Activated CD8-positive, alpha-beta memory T cell treated with anti-CD3 and anti-CD28 coated beads, Interleukin-2, amount 10 ng/mL, durations not matched to agents 7 days and 5 days (primary cell): ENCODE measurements at places on chromosomes 2 and 18.
A peak's percentile ranks its signal among the peaks of the same experiment; 100 is the strongest.

GRCh38 chr2:222672068-222672401 is 577 bp downstream of the MOGAT1 start:
- no peak for DNase-seq

DNA sequence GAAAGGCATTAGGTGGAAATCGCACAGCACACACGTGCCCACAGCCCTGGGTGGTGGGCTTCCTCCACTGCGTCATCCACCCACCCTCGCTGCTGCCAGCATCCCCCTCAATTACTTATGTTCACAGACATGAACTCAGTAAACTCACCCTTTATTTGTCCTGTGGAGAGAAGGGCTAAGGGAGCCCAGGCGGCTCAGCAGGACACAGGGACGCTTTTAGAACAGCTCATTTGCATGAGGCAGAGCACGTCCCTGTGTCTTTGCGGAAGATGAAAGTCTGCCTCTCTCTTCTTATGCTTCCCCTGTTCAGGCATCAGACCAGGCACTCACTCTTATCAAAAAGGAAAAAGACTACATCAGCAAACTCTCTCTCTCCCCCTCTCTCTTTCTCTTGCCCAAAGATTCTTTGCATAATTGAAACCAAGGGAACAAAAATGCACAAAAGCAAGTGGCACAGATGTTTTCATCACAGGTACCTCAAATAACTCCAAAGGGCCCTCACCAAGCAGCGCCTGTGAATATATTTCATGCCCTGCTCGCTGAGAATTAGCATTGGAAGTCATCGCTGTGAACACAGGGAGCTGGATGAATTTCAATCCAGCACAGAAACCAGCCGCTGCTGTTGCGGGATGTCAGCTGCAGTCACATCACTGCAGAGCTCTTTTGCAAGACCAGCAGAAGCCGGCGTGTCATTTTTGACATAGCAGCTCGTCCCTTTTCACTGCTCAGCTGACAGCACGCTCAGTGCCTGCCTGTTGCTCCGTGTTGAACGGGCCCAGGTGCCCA is 376.3 kb upstream of the MYT1L start:
- no peak for DNase-seq

DNA sequence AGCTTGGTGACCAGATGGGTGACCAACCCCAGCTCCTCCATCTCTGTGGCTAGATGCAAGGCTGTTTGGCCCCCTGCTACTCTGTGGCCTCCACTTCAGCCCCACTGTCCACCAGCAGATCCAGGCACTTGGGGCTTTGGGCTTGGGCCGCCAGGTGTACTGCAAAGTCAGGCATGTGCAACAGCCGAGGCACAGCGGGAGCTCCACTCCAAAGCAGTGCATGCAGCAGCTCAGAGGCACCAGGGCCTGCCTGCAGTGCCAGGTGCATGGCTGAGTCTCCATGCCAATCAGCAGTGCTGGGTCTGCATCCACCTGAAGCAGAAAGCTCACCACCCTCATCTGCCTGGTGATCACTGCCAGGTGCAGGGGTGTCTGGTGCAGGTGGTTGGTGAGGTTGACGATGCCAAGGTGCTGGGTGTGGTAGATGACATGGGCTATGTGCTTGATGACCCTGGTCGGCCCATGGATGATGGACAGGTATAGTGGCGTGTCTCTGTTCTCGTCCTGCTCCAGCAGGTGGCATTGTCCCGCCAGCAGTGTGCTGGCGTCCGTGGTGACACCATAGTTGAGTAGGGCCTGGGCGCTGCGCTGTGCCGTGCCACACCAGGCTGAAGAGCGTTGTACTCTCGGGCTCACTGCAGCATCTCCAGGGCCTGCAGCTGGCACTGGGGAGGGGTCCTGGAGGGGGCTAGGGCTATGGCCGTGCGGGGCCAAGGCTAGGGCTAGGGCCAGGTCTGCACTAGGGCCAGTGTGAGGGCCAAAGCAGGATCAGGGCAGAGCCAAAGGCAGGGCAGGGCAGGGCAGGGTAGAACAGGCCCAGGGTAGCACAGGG is 1.0 kb upstream of the ANKRD62 start:
- DNase-seq = peak; percentile 41

DNA sequence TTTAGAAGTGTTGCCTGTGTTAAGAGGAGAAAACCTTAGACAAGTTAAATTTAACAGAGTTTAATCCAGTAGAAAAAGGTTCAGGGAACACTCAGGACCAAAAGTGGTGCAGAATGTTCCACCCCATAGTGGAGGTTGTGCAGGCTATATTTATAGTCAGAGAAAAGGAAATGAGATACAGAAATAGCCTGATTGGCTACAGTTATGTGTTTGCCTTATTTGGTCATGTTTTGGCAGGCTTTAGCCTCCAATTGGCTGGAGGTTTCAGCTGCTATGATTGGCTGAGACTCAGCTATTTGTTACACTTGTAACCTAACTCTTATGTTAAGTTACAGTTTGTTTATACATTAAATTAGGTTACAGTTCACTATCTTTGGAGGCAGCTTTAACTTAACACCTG is 4.2 kb downstream of the STAMBP start:
- no peak for DNase-seq

GRCh38 chr2:74632209-74632938 is 15.8 kb downstream of the M1AP start:
- DNase-seq = no peak

DNA sequence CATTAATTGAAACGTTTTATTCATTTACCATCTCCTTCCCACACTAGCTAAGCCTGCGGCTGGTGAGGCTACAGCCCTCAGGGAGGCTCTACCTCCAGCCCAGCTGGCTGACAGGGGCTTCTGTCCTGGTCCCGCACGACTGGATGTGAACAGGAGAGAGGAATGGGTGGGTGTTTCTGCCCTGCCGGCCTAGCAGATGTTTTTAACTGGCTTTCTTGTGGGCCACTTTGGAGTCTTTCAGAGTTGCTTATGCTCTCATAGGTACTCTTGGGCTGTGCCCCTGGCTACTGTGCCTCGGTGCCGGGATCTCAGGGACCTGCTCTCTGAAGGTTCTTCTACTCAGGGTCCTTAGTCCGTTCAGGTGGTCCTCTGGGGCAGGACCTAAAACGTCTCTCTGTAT is 184.3 kb upstream of the TWIST2 start:
- DNase-seq = no peak

DNA sequence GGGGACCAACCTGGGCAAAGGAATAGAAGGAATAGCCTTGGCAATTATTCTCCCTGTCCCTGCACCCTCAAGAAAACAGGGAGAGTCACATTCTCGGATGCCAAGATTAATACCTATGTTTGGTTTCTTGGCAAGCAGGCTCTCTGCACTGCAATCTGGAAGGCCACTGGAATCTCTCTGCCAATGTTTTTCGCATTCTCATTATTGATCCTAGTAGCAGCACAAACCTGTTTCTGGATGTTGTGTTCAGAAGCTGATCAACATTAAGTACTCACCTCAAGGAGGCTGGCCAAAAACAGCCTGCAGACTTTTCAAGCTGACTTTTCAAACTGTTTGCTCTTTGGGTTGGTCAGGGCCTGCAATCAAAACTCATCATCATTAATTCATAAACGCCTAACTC is 62.2 kb downstream of the CLHC1 start:
- DNase-seq = no peak

DNA sequence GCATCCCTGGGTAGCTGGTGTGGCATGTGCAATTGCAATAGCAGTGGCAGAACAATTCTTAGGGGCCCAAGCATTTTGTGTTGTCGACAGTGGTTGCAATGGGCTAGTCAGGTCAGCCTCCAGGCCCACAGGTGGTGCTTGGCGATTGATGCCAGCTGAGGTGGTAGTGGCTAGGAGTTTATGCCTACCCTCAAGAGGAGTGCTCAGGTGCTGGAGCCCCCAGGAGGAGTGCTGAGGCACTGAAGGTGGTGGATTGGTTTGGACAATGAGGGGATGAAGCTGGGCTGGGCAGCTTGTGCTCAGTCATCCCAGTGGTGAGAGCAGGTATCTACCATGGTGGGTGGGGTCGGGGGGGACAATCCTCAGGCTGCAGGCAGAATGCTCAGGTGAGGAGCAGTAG is 877.9 kb upstream of the TMEFF2 start:
- no peak for DNase-seq

GRCh38 chr2:205816268-205816667 is 134.0 kb downstream of the NRP2 start:
- DNase-seq = no peak

DNA sequence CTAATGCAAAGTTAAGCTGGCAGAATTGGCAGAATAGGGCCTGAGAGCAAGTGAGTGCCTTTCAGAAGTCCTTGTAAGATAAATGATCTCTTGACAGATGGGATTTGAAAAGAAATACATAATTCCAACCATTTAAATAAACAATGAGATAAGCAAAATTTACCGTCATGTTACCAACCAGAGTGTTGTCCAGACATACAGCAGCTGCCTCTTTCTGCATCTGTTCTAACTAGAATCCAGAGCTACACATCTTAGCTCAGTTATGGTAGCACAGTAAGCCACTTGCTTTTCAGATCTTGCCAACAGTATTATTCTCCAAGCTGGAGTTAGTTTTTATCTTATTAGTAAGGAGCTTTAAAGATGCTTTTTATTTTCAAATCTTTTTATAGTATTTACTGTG is 179.6 kb downstream of the BARD1 start:
- no peak for DNase-seq

GRCh38 chr18:56726906-56727305 is 75.7 kb downstream of the WDR7 start:
- no peak for DNase-seq

GRCh38 chr2:31428001-31428418 is 13.5 kb upstream of the XDH start:
- no peak for DNase-seq

DNA sequence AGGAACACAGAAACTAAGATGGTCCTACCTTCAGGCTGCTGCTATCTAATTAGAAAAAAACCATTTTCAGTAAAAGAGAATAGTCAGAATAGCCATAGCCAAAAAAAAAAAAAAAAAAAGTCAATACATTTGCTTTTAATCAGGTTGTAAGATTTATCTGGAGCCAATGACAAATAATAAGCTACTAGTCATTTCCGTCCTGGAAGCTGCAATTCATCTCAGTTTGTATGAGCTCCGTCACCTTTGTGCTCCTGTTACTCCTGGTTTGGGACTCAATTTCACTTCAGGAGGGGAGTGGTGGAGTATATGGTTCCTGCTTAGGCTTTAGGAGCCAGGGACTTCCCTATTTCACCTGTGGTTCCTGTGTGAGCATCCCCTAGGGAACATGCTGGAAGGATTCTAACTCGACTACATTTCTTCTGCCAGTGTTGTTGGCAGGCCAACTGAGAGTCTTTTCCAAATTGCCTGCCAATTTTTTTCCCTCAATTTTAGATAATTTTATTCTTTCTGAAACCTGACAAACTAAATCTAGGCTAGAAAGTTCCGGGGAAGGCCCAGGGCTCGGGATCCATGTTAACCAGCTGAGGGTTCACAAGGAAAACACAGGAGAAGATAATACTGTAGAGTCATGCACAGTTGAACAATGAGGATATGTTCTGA is 481.8 kb downstream of the DLGAP1 start:
- no peak for DNase-seq

GRCh38 chr18:45596036-45596435 is 19.2 kb upstream of the SLC14A2 start:
- DNase-seq = no peak

DNA sequence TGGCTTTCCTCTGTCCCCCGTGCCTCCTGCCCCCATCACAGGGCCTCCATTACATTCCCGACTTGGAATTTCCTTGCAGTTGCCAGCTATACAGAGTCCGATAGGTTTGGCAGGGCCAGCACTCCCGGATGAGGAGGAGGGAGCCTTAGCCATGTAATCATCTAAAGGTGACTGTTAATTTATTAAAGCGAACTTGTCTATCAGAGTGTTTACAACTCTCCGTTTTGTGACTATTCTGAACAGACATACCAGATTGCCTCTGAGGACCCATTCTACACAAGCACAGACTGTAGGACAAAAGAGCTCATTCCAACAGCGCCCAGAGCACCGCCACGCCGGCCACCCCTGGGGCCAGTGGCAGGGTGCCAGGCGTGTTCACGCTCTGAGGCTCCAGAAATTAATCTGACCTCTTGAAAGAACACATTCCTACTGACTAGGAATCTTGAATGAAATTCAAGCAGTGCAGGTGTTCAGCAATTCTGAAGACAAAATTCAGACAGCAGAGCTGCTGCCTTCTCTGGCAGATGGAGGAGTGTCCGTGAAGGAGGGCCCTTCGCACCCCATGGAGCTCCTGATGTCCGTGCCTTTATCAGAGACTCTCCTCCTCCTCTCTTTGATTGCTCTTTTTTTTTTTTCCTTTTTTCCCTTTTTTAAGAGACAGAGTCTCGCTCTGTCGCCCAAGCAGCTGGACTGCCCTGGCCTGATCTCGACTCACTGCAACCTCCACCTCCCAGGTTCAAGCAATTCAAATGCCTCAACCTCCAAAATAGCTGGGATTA is 58.1 kb upstream of the RALBP1 start:
- no peak for DNase-seq

GRCh38 chr2:233813236-233814055 is 35.3 kb downstream of the MROH2A start:
- no peak for DNase-seq

GRCh38 chr2:228646061-228646460 is 464.6 kb upstream of the SPHKAP start:
- no peak for DNase-seq

- DNase-seq = peak; percentile 29
Observed at GRCh38 chr2:95270541-95271081, 3.6 kb upstream of the PROM2 start.

- no peak for DNase-seq
Observed at GRCh38 chr2:143698352-143698751, 569.1 kb downstream of the ARHGAP15 start.

GRCh38 chr18:6621437-6621836 is 108.1 kb upstream of the ARHGAP28 start:
- DNase-seq = no peak

- DNase-seq = no peak
Observed at GRCh38 chr2:28343971-28344715, 48.5 kb upstream of the FOSL2 start.

DNA sequence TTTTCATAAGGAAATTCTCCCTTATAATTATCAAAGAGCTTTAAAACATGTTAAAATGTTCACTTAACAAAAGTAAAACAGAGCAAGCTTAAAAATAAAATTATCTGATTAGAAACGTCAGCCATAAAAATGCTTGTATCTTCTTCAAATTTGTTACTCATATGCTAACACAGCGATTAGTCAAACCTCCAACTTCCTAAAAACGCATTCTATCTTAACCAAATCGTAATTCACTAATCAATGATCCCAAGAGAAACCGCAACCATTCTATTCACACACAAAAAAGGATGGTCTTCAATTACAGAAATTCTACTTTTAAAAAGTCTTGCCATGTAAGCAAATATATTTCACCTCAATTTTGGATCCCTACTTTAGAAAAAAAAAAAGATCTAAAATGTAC is 1.9 kb downstream of the STK17B start:
- DNase-seq = no peak

GRCh38 chr2:106073678-106074406 is 120.3 kb downstream of the UXS1 start:
- no peak for DNase-seq
